ENCODE measurements at places on chromosomes 3 and 15. TPM values are rescaled to one million over a fixed set of nuclear protein-coding genes. Genes with fewer than 3 reads are reported as not detected.

Gene ZNF662
- total RNA-seq, result 2.7 TPM

Gene ACKR2
- 0.44 TPM for total RNA-seq

Gene LRRN1
- total RNA-seq, result 0.11 TPM

Gene CCDC54
- total RNA-seq, result not detected

DNA sequence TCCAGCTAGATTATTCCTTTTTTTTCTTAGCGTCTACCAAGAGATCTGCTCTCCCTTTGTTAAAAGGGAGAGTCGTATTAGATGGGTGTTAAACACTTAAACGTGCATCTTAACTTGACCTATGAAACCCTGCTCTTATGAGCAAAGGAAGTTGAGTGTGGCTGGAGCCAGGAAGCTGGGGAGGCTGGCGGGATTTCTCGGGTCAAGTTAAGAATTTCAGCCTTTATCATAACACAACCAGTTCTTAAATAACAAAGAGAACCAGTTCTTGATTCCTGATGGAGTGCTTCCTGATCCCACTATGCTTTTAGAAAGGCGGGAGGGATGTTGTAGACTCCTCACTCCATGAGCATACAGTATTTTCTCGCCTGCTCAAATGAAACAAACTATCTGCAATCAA, 215.1 kb downstream of the ITPR1 start:
- peaks cover 60% of the 10 kb centered on the region for H3K36me3 ChIP-seq
- peaks cover 13% of the 10 kb centered on the region for H3K4me1 ChIP-seq

- no peak for DNase-seq
- no peaks in the 10 kb centered on the region for H3K36me3 ChIP-seq
- H3K27me3 ChIP-seq, result no peaks in the 10 kb centered on the region
- H3K4me3 ChIP-seq, result no peak overlapping the region
- H3K27ac ChIP-seq, result no peak overlapping the region
Measured at GRCh38 chr3:188627652-188628051, 473.7 kb downstream of the LPP start.

GRCh38 chr3:38173834-38174418, 8.6 kb downstream of the OXSR1 start:
- H3K4me3 ChIP-seq, result no peak overlapping the region
- no peak overlapping the region for H3K27ac ChIP-seq
- H3K4me1 ChIP-seq, result peaks cover 29% of the 10 kb centered on the region
- H3K36me3 ChIP-seq, result no peaks in the 10 kb centered on the region
- H3K27me3 ChIP-seq, result no peaks in the 10 kb centered on the region
- DNase-seq, result no peak

- no peaks in the 10 kb centered on the region for H3K27me3 ChIP-seq
- H3K27ac ChIP-seq, result no peak overlapping the region
- H3K4me1 ChIP-seq, result no peaks in the 10 kb centered on the region
- no peaks in the 10 kb centered on the region for H3K36me3 ChIP-seq
Measured at GRCh38 chr3:174786825-174787224, 72.3 kb upstream of the NAALADL2 start.

DNA sequence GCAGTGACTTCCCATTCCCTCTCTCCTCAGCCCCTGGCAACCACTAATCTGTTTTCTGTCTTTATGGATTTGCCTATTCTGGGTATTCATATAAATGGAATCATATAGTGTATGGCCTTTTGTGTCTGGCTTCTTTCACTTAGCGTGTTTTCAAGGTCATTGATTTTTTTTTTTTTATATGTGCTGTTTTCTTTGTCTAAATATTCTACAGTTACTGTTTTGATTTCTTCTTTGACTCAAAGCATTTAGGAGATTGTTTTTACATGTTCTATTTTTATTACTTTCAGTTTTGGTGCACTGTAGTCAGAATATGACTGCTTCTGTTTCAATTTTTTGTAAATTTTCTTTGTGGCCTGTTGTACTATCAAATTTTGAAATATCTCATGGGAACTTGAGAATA, 71.9 kb upstream of the RNU6-1 start:
- H3K27ac ChIP-seq, result peak overlapping the region; percentile 41
- H3K4me3 ChIP-seq, result no peak overlapping the region
- no peaks in the 10 kb centered on the region for H3K36me3 ChIP-seq
- DNase-seq, result no peak
- peaks cover 44% of the 10 kb centered on the region for H3K4me1 ChIP-seq

DNA sequence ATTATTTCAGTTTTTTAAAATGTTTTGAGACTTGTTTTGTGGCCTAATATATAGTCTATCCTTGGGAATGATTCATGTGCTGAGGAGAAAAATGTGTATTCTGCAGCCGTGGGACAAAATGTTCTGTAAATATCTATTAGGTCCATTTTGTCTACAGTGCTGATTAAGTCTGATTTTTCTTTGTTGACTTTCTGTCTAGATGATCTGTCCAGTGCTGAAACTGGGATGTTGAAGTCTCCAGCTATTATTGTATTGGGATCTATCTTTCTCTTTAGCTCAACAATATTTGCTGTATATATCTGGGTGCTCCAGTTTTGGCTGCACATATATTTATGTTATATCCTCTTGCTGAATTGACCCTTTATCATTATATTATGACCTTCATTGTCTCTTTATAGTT, 85.2 kb downstream of the UBE2E2 start:
- no peak overlapping the region for H3K4me3 ChIP-seq
- H3K27me3 ChIP-seq, result no peaks in the 10 kb centered on the region

- DNase-seq, result no peak
- no peak overlapping the region for H3K27ac ChIP-seq
- H3K4me3 ChIP-seq, result no peak overlapping the region
- peaks cover 52% of the 10 kb centered on the region for H3K36me3 ChIP-seq
Measured at GRCh38 chr3:194667363-194667762, 4.6 kb downstream of the LSG1 start.

Data from left ventricle myocardium inferior (tissue), 1 donor.